Left lobe of liver (tissue), 2 donors: ENCODE measurements at places on chromosomes 5 and 9. TPM values are rescaled to one million over a fixed set of nuclear protein-coding genes. Genes with fewer than 3 reads are reported as not detected.

- no peak for DNase-seq
Measured at GRCh38 chr5:158614951-158615350, 484.8 kb downstream of the EBF1 start.

The HTR4 gene
- total RNA-seq = not detected

The SAXO1 gene
- not detected for total RNA-seq

The PCDHA11 gene
- total RNA-seq = 0.23 TPM

- DNase-seq = no peak
Measured at GRCh38 chr5:10786835-10787234, 25.8 kb upstream of the DAP start.

GRCh38 chr5:14263113-14263512, 120.0 kb downstream of the TRIO start:
- DNase-seq = no peak

DNA sequence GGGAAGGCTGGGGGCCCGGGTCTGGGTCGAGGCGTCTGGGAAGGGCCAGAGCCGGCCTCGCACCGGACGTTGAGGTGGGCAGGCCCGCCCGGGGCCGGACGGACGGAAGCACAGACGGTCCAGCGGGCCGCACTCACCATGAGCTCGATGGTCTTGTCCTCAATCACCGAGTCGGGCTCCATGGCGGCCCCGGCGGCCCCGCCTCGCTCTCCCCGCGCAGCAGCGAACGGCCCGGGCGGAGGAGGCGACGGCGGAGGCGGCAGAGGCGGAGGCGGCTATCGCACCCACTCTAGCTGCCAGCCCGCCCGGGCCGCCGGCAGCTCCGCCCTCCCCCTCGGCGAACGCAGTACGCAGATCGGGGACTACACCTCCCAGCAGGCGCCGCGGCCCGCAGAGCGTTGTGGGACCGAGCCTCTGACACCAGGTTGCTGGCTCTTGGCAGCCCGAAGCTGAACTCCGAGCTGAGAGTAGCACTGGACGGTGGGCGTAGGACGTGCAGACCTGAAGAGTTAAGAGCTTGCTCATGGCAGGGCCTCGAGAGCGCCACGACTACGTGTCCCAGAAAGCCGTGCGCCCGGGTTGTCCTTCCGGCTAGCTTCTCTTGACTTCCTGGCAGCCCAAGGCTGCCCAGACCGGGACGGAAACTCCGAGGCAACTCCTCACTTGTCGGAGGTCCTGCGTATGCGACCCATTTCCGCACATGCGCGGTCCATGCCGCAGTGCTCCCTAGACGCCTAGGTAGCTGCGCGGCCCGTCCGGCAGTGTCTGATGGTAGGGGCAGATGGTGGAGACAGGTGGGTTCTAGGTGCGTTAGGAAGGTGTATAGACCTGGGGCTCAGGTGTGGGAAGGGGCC, at the start of gene FBXW11:
Gene FBXW11, minus strand, starts transcription at position 318 of the 854 bp plus-strand sequence. Its CDS starts 136 bp downstream, at position 182.
- DNase-seq = peak; percentile 98

- DNase-seq = no peak
Measured at GRCh38 chr5:158313027-158313732, 454.2 kb upstream of the CLINT1 start.

The LRRC19 gene
- 0.55 TPM for total RNA-seq

The FOXD4L3 gene
- total RNA-seq = not detected

The PCAT7 gene
- total RNA-seq = 2.2 TPM

GRCh38 chr9:87350915-87351314, 146.8 kb upstream of the DAPK1 start:
- DNase-seq = no peak

- no peak for DNase-seq
Measured at GRCh38 chr5:6660688-6661087, 27.4 kb downstream of the SRD5A1 start.

- DNase-seq = no peak
Measured at GRCh38 chr5:78753093-78753531, 104.5 kb upstream of the LHFPL2 start.

DNA sequence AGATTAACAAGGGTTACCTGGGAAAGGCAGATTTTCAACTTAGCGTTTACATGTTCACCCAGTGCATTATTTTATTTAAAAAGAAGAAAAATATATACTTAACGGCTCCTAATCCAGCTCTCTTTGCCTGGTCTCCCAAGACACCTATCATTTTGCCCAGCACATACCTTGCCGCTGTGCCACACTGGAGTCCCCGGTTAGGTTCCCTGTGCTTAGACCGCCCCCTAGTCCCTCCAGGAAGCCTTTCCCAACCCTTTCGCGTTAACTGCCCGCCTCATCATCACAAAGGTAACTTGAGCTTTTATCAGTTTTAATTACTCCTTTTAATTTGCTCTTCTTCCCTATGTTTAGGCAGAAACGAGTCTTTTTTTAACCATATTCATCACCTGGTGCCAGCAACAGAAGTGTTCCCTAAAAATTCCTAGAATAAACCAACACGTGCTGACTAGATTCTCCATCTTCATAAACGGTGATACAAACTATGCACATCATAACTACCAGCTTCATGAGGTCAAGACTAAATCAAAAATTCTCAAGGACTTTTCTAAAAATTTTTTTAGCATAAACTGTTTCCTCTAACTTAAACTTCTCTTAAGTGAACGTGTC, 19.7 kb downstream of the DNAJA1 start:
- peak; percentile 64 for DNase-seq

GRCh38 chr5:145925353-145925752, 11.0 kb upstream of the SH3RF2 start:
- no peak for DNase-seq

The ANGPTL2 gene
- total RNA-seq = 2.8 TPM

- no peak for DNase-seq
Measured at GRCh38 chr9:113882181-113882580, 6.1 kb downstream of the ZNF618 start.

The LCN1 gene
- total RNA-seq = not detected

DNA sequence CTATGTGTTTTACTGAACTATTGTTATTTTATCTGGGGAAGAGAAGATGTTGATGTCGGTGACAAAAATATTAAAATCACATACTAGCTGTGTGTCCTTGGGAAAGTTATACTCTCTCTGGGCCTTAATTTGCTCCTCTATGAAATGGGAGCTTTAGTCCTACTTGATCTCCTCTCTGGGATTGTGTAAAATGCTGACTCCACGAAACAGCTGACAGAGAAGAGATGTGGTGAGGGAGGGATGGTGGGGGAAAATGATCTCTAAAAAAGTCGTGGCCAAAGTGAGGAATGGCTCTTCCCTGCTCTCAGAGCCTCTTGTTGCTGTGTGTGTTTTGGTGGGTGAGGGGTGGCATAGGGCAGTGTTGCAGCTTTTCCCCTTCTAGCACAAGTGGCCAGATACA, 173.7 kb downstream of the MELK start:
- no peak for DNase-seq

The SARDH gene
- 208 TPM for total RNA-seq
